Hematopoietic multipotent progenitor cell (in vitro differentiated cells): ENCODE measurements at places on chromosomes 16 and 17.
A peak's percentile ranks its signal among the peaks of the same experiment; 100 is the strongest.

- DNase-seq = no peak
Measured at GRCh38 chr16:15686287-15686686, 36.2 kb downstream of the NDE1 start.

DNA sequence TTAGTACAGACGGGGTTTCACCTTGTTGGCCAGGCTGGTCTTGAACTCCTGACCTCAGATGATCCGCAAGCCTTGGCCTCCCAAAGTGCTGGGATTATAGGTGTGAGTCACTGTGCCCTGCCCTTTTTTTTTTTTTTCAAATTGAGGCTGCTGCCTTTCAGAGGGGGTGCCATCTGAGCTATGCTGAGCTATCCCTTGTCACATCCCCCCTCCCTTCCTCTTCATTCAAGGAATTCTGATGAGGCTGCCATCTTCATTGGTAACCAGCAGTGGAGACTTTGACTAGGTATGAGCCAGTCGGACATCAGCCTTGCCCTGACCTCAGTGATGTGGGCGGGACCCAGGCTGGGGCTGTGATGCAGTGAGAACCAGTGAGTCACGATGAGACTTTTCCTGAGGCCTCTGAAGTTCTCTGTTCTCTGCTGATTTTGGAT lies 24.4 kb upstream of the GPT2 start:
- DNase-seq = no peak

- no peak for DNase-seq
Measured at GRCh38 chr17:48215583-48216139, 108.1 kb downstream of the SNX11 start.

- DNase-seq = no peak
Measured at GRCh38 chr16:14606102-14606501, 24.0 kb downstream of the PARN start.

- DNase-seq = no peak
Measured at GRCh38 chr17:8476741-8477140, 41.1 kb downstream of the NDEL1 start.

DNA sequence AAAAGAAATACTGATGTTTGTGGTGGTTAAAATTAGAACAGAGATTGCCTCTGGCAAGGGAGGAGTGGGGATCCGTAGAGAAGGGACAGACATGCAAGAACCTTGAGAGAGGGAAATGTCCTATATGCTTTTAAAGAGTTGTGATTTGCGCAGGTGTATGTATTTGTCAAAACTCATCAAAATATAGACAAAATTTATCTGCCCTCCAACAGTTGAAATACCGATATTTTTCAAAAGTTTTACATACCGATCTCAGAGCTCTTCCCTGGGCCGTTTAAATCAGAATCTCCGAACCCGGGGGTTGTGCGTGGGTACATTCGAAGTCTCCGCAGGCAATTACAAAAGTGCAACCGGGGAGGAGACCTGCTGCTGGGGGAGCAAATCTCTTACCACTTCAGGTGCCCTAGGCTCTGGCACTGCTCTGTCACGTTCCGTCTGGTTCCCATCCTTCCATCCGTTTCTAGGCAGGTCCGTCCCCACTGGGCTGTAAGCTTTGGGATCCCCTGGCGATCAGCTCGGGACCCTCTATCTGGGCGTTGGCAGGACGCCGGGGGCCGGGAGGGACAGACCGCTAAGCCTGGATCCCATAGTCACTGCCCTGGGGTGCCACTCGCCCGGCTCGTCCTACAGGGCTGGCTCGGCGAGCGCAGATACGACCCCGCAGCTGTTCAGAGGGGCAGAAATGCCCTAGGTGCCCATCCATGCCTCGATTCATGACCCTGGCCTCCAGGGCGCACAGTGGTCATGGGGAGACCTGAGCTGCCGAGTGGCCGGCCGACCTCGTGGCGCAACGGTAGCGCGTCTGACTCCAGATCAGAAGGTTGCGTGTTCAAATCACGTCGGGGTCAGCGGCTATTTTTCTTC lies 4.2 kb downstream of the BORCS6 start:
- DNase-seq = peak; percentile 78

DNA sequence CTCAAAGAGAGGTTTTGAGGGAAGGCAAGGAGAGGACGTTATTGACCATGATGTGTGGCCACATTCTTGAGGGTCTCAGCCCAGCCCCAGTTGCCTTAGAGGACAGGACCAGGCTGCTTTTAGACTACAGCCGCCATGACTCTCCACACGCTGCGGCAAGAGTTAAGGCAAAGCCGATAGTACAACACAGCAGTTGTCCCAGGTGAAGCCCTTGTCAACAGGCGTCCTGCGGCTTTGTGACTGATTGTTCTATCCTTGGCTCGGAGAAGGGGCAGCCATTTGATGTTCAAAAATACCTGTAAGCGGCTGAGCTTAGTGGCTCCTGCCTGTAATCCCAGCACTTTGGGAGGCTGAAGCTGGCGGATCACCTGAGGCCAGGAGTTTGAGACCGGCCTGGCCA lies 28.8 kb downstream of the TMEM92 start:
- no peak for DNase-seq

GRCh38 chr16:81500833-81501521 lies 56.4 kb downstream of the CMIP start:
- DNase-seq = no peak

- DNase-seq = no peak
Measured at GRCh38 chr17:70168044-70168976, 1.0 kb upstream of the KCNJ2 start.
